ENCODE measurements at places on chromosomes 7 and 10.

GRCh38 chr10:21481407-21481806, 44.1 kb downstream of the SKIDA1 start:
- DNase-seq = no peak

GRCh38 chr7:112986256-112987031, 100.2 kb downstream of the GPR85 start:
- no peak for DNase-seq

GRCh38 chr7:50555594-50556140, 9.5 kb downstream of the DDC start:
- DNase-seq = no peak

- DNase-seq = no peak
Measured at GRCh38 chr7:10779465-10780399, 193.9 kb upstream of the PHF14 start.

DNA sequence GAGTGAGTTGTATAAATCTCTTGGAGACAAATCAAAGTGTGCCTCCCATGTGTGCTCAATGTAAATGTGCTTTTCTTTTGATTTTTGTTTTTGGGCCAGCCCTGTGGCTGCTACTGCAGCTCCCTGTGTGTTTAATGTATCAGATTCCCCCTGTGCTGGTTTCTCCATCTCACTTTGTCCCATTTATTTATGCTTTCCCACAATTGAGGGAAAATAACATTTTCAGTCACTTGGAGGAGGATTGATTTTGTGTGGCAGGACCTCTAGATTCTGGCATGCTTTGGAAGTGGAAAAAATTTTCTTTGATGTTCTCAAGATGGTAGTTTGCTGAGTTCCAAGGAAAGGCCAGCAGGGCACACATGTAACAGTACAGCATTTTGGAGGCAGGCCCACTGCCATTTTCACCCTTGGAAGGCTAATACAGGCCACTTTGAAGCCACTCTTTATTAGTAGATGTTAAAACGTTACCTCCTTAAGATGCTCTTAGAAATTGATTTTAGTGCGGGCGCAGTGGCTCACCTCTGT, 323.6 kb downstream of the BICC1 start:
- no peak for DNase-seq

- no peak for DNase-seq
Measured at GRCh38 chr7:30726296-30727006, 25.5 kb upstream of the INMT start.

- DNase-seq = no peak
Measured at GRCh38 chr7:75660566-75661215, 78.0 kb downstream of the HIP1 start.

DNA sequence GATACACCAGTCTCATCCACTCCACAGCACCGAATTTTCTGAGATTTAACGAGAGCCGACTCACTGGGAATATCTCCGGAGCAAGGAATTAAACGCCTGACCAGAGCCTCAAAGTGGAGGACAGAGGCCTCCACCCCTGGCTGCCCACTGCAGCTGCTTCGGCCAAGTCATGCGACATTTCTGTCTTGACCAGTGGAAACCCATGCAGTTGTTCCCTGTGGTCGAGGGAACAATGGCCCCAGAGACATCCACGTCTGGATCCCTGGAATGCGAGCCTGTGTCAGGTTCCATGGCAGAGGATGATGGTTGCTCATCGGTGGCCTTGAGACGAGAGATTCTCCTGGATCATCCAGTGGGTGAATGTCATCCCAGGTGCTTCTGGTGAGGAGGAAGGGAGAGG, 65.7 kb upstream of the INSIG1 start:
- no peak for DNase-seq

GRCh38 chr7:7207876-7208275, 25.5 kb downstream of the C1GALT1 start:
- DNase-seq = no peak

GRCh38 chr7:110531186-110531585, 559.7 kb upstream of the LRRN3 start:
- no peak for DNase-seq

DNA sequence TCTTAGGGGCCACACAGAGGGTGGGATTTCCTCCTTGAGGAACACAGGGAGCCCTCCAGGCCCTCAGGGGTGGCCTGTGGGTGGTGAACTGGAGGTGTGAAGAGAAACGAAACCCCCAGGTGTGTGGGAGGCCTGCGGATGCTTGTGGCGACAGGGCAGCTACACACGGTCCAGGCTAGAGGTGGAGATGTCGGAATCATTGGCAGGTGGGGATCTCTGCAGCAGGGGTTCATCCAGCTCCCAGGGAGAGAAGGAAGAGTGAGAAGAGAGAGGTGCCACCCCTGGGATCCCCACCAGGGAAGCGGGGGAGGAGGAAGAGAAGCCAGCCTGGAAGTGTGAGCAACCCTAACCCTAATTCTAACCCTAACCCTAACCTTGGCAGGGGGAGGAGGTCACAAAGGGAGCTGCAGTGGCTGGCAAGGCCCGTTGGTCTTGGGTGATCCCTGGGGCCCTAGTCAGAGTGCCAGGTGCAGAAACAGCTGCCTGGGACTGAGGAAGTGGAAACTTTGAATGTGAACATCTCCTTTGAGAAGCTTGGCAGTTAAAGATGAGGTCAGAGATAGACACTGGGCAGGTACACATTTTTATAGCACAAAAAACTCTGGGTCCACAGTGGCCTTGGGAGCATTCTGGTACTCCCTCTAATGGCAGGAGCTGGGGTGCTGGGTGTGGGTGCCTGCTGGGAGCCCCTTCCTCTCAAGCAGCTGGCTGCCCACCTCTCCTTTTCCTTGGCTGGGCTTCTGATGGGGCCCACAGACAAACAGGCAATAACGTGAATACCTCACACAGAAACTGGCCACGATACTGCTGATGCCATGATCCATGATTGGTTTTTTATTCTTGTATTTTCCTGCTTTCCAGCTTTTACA, 6.8 kb upstream of the AEBP1 start:
- no peak for DNase-seq

- no peak for DNase-seq
Measured at GRCh38 chr7:98659756-98660155, 42.7 kb downstream of the NPTX2 start.

DNA sequence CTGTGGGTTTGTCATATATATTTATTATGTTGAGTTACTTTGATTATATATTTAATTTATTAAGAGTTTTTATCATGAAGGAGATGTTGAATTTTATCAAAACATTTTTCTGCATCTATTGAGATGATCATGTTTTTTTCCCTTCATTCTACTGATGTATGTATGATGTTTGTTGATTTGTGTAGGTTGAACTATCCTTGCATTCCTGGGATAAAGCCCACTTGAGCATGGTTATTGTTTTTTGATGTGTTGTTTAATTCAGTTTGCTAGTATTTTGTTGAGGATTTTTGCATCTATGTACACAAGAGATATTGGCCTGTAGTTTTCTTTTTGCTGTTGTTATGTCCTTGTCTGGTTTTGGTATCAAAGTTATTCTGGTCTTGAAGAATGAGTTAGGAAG, 31.1 kb downstream of the SCART1 start:
- DNase-seq = no peak

- no peak for DNase-seq
Measured at GRCh38 chr10:118343549-118343948, 1.4 kb upstream of the FAM204A start.

GRCh38 chr7:29214056-29214455, 19.5 kb downstream of the CHN2 start:
- DNase-seq = no peak

DNA sequence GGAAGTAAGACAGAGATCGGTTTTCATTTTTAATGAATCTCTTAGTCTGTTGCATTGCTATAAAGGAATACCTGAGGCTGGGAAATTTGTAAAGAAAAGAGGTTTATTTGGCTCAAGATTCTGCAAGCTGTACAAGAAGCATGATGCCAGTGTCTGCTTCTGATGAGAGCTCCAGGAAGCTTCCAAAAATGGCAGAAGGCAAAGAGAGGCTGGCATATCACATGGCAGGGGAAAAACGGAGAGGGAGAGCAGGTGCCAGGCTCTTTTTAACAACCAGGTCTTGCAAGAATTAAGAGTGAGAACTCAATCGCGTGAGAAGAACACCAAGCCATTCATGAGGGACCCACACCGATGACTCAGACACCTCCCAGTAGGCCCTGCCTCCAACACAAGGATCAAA, 125.0 kb upstream of the THSD7A start:
- DNase-seq = no peak

- DNase-seq = no peak
Measured at GRCh38 chr7:107960272-107960671, 42.7 kb downstream of the LAMB1 start.

- no peak for DNase-seq
Measured at GRCh38 chr7:3835109-3835508, 534.1 kb downstream of the SDK1 start.
